ENCODE measurements at places on chromosomes 1 and 21.

DNA sequence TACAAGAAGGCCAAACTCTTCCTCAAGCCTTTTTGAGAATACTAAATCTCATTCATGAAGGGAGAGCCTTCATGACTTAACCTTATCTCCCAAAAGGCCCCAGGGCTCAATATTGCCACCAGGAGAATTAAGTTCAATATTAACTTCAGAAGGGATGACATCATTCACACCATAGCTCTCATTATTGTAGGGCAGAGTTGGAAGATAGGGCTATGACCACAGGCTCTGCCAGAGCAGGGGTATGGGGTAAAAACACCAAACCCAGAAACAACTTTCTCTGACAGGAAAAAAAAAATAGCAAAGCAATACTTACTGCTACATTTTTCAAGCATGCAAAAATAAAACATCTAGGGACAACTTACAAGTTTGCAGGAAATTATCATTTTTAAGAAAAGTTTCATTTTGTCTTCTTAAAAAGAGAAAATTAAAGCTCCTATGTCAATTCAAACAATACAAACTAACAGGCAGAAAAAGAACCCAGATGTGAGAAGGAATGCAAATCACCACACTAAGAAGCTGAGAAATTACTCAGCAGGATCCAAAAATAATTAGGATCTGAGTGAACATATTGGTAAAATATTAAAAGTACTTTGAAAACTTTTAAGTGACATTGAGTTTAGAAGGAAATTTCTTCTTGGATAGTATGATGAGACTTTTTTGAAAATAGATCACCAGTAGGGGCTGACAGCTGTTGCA, 1156.5 kb downstream of the NCAM2 start:
- no peak for DNase-seq

DNA sequence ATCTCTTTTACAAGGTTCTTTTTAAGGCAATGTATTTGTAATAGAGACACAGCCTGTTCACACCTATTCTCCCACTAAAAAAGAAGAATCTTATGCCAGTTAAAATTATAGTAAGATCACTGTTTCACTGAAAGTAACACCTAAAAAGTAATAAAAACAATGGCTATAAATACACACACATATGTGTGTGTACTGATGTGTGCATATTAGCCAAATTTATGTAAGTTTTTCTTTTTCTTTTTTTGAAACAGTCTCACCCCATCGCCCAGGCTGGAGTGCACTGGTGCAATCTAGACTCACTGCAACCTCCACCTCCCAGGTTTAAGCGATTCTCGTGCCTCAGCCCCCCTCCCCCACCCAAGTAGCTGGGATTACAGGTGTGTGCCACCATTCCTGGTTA, 56.8 kb upstream of the SLC30A10 start:
- no peak for DNase-seq

GRCh38 chr1:16170283-16170673, 14.4 kb upstream of the EPHA2 start:
- no peak for DNase-seq

- DNase-seq: no peak
These were observed 57.1 kb downstream of the ZC3H11B start for GRCh38 chr1:219555806-219556205.
